ENCODE measurements at places on chromosomes 1 and 21.

DNA sequence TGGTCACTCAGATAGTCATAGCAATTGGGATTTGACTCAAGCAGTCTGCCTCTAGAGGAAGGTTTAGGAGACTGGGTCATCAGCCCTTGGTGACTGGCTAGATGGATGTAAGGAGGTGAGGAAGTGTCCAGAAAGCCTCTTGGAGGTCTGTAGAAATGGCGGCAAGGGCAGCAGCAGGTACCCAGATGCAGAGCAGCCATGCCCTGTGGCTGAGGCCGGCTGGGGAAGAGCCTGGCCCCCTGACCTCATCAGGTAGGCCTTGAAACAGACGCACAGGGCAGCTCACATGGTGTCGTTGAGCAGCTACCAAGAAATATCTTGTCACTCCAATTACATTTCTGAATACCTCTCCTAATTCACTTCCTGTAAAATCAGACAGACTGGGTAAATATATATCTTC, 98.2 kb downstream of the DMRTB1 start:
- DNase-seq: no peak

DNA sequence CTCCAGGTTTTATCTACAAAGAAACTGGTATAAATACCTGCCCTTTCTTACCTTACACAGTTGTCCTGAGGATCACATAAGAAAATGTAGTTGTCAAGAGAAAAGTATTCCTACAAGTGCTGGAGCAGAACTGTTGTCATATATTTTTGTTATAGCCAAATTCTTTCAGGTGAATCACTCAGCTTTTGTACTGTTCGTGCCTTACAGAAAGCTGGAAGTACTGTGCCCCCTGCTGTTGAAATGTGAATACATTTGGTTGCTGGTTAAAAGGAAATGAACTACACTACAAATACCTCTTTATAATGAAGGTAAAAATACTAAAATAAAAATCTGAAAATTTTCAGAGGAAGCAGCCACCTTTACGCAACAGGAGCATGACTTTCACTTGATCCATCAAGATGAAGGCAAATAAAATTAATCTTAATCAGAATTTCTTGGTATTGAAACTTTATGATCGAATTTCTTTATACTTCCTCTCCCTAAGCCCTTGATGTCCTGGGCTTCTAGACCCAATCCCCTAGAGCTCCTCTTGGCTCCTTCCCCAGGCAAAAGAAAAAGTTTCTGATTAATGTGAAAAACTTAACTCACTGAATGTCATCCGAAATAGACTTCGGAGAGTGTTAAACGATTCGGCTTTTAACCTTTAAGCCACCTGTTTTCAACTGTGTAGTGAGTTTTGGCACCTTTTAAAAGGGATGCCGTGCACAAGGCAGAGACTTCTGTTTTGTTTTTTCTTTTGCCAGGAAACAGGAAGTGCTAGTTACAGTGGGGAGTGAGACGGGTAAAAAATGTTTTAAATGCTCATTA, 12.5 kb downstream of the CHML start:
- no peak for DNase-seq

- DNase-seq: no peak
Measured at GRCh38 chr1:211634461-211634860, 41.0 kb downstream of the NEK2 start.

DNA sequence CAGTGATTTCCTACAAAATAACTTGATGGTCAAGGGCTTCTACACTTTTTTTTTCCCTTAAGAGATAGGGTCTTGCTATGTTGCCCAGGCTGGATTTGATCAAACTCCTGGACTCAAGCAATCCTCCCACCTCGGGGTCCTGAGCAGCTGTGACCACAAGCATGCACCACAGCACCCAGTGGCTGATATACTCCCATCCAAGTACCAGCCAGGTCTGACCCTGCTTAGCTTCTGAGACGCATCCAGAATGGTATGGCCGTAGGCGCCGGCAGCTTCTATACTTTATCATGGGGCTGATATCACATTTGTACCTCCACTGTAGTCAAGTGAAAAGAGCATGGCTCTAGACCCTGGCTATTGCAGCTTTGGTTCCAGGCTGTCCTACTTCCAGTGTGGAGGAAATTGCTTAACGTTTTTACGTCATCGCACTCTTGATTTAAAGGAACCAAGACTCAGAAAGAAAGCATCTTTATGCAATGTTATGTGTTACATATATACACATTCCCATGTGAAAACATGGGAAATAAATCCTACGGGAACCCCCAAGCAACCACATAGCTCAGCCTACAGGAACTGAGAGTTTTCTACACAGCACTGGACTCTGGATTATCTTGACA, 39.5 kb downstream of the PDPN start:
- DNase-seq: no peak

DNA sequence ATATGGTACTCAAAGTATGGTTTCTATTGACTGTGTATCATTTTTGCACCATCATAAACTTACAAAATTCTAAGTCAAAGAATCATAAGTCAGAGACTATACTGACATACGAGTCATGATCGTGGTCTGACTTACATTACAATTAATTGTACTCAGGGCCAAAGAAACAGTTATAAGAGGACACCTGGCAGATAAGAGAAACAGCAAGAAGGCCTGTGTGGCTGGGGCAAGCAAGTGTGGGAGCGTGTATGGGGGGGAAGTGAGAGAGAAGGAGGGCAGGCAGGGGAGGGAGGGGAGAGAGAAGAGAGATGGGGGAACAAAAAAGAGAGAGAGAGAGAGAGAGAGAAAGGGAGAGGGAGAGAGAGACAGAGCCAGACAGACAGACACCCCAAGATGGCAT, 70.9 kb downstream of the RERE start:
- DNase-seq: no peak

DNA sequence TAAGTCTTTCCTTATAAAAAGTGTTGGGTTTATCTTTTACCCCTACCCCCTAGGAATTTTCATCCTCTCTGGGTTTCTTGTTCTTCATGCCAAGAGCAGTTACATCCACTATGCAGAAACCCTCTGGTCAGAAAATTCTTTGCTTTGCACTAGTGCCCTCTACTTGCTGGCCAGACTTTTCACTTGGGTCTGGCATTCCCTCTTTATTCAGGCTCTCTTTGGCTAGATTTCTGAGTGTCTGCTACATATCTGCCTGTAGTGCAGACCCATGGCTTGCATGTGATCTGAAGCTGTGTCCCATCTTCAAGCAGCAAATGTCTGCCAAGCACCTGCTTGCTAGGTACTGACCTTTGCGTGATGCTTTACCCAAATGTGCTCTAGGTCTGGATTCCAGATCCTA, 237.0 kb downstream of the GPATCH2 start:
- DNase-seq: no peak

DNA sequence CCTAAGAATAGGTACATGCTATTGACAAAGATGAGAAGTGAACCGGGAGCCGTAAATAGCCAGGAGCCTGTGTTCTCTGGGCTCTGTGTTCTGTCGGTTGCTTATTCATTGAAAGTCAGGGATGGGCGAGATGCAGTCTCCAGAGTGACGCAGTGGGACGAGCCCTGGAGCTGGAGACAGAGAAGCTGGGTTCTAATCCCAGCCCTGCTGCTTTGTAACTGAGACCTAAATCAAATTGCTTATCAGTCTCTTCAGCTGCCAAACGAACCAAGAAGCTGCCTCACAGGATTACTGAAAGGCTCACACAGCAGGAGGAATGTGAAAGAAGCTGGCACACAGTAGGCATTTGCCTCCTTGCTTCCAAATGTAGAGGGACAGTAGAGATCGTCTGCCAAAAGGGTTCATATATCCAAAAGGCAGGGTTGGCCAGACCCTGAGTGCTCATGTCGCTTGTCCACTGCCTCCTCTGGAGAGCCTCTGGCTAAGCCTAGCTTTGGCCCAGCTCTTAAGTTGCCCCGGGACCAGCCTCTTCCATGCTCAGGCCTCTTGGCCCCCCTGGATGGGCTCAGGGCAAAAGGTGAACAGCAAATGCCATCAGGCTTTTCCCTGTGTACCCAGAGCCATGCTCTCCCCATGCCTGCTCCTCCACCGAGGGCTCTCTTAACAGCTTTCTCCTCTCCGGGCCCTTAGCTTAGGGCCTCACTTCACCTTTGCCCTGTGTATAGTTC, 134.2 kb upstream of the IPO9 start:
- no peak for DNase-seq

GRCh38 chr1:154527192-154527591, 25.0 kb upstream of the SHE start:
- no peak for DNase-seq

GRCh38 chr1:226990133-226990716, 50.1 kb downstream of the COQ8A start:
- DNase-seq: no peak

DNA sequence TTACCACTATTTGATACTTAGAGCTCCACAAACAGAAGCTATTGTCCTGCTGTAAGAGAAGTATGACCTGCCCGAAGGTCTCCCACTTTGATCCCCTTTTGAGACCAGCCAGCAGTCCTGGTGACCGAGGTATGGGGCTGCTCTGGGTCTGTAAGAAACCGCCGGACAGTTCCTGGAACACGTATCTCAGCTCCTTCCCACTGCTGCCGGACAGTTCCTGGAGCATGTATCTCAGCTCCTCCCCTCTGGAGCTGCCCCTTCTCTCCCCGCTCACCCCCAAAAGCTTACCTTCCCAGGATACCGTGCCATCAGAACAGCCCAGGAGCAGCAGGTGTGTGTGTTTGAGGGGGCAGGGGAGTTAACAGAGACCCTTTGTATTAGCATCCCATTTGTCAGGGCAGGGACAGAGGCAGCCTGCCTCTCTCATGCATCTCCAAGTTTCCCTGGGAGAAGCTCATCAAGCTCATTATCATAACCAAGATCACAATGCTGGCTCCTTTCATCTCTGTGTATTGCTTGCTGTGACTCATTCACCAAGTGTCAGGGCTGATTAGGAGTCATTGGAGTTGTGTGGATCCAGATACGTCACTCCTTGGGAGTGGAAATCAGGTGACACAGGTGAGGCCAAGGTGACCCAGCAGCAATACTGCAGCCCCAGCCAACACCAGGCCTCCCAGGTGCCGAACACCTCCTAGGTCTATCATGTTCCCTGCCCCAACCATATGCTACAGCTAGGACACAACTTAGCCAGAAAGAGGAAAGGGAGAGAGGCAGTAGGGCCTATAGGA, 25.3 kb downstream of the OPTC start:
- DNase-seq: no peak

GRCh38 chr1:158119976-158120653, 60.6 kb upstream of the CD1D start:
- DNase-seq: no peak

DNA sequence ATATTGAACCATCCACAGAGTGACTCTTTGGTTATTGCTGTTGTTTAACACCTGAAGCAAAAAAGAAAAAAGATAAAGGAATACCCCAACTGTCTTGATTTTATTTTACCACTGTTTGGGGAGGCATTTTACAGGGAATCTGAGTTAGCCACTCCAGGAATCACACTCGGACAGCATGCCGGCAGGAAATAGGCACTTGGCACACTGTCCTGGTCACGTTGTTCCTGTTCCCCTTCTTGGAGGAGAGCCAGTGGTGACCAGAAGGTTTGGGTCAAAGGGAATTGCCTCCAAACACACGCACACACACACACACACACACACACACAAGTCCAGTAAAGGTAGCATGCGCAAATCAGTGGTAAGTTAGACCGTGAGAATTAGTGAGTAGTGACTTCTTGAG, 13.8 kb downstream of the RGS4 start:
- DNase-seq: no peak

DNA sequence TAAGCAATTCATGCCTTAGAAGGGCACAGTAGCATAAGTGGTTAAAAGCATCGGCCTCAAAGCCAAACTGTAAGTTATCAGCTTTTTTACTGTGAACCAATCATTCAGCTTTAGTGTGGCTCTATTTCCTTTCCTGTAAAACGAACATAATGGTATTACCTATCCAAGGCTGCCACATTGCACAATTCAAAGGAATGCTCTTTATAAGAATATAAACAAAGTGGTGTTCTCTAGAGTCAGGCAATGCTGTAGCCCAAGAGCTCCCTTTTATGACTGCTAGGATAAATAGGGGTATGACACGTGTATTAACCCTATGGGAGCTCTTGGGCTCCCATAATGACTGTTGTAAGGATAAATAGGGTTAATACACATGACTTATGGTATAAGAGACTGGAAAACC, 25.4 kb downstream of the INTS7 start:
- no peak for DNase-seq

GRCh38 chr1:219281831-219282230, 108.2 kb downstream of the LYPLAL1 start:
- DNase-seq: no peak

DNA sequence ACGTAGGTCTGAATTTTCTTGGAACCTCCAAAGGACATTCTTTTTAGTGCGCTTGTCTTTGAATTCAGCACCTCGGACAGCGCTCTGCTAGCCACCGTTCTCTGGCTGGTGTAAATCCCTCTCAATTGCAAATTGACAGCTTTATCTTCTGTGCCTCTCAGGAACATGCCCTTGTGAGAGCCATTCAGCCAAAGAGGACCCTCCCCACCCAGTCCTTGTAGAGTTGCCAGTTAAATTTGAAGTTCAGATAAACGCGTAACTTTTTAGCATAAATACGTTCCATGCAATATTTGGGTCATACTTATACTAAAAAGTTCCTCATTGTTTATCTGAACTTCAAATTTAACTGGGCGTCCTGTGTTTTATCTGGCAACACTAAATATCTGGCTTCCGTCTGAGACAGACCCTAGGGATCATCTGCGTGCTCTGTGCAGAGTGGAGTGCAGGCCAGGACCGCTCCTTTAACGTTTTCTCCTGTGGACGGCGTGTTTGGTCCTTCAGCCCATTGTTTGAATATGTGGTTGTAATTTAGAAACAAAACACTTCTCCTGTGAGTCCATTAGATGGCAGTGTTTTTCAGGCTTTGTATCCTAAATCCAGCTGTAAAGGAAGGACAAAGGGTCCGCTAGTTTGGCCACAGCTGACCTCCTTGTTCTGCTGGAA, 7.0 kb downstream of the KCNAB2 start:
- DNase-seq: peak; percentile 72

DNA sequence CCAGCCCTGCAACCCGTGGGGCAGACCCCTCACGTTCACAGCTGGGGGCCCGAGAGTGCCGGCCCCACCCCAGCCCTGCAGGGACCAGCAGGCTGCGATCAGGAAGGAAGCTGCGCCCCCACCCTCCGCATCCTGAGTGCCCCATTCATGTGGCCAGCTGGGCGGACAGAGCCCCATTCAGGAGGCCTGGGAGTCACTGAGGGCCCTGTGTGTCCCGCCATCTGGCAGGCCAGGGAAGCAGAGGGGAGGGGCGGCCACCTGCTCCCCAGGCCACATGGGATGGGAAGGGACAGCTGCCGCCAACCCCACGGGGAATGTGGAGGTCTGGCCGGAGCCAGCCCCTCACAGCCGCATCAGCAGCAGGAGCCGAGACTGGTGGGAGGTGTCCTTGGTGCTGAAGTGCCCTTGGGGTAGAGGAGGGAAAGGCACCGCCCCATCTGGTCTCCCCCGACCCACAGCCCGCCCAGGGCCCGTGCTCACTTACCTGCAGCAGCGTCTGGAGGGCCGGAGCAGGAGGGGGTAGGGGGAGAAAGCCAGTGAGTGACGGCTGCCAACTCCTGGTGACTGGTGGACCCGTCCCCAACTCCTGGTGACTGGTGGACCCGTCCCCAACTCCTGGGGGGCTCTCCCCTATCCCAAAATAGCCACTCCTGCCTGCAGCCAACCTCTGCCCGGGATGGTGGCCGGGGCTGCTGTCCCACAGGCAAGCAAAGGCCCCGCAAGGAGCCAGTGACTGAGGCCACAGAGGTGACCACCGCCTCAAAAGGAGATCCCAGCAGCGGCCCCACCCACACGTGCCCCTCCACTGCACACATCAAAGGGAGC, 8.7 kb downstream of the ACAP3 start:
- no peak for DNase-seq

GRCh38 chr1:108627256-108627655, 33.6 kb downstream of the HENMT1 start:
- DNase-seq: no peak

Data from D721Med (cell line).